ENCODE measurements at places on chromosomes 3 and 15. TPM values are rescaled to one million over a fixed set of nuclear protein-coding genes. Genes with fewer than 3 reads are reported as not detected.

DNA sequence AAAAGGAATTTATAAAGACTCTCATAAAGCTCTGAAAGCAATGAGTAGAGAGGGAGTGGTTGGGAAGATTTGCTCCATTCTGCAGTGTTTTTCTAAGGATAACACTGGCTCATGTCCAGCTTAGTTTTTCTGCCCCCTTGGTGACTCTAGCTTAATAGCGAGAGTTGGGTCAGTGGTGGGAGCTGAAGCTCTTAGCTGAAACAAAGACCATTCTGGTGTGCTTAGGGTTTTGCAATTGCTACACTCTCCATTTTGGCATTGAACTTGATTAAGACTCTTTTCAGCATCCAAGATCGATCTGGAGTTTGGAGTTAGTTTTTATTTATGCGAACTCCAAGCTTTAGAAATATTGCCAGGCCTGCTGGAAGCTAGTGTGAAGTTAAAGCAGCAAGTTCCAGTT, 98.0 kb downstream of the ATG7 start:
- no peak overlapping the region for H3K27ac ChIP-seq
- H3K4me1 ChIP-seq, result no peaks in the 10 kb centered on the region
- H3K4me3 ChIP-seq, result no peak overlapping the region
- DNase-seq, result no peak

- H3K4me3 ChIP-seq, result no peak overlapping the region
- H3K36me3 ChIP-seq, result no peaks in the 10 kb centered on the region
- no peak overlapping the region for H3K27ac ChIP-seq
- H3K4me1 ChIP-seq, result no peaks in the 10 kb centered on the region
Measured at GRCh38 chr15:72464251-72464650, 9.9 kb upstream of the ARIH1 start.

DNA sequence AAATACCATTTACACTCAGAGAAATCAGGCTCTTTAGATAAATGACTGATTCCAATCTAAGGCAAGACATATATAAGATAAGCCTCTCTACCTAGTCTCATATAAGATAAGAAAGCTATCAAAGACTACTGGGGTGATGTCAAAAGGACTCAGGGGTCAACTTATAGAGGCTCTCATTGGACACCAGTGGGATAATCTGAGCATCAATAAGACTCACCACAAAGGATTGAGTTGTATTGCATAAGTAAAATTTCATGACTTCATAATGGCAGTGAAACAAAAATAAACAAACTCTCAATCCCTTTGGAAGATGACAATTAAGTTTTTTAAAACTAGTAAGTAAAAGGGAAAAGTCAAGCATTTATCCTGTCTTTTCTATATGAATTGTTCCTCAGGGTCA, 317.8 kb downstream of the SHQ1 start:
- no peak overlapping the region for H3K27ac ChIP-seq
- H3K36me3 ChIP-seq, result no peaks in the 10 kb centered on the region
- H3K4me3 ChIP-seq, result no peak overlapping the region
- no peaks in the 10 kb centered on the region for H3K4me1 ChIP-seq
- H3K27me3 ChIP-seq, result no peaks in the 10 kb centered on the region

DNA sequence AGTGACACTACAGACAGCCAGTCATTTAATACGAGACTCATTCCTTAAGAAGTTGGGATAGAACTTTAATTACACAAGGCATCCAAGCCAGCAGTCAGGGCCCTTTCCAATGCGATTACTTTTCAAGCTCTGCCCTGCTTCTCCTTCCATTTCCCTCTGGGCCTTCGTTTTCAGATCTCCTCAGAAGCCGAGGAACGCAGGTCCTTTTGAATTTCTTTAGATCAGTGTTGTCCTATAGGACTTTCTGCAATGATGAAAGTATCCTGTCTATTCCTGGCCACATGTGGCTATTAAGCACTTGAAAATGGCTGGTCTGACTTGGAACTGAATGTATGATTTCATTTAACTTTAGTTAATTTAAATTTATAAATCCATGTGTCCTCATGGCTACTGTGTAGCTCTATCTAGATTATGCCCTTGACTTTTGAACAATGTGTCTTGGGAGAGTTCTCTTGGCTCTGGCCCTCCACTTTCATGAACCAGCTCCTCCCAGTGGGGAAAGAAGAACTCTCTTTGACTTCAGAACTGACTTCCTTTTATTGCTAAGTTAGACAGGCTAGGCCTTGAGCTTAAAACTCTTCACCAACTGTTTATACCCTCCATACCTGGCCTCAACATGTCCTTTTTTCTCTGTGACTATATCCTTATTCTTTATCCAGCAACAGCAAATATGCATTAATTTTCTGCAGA, 22.6 kb downstream of the TGFBR2 start:
- peaks cover 32% of the 10 kb centered on the region for H3K4me1 ChIP-seq
- H3K27me3 ChIP-seq, result no peaks in the 10 kb centered on the region
- H3K27ac ChIP-seq, result peak overlapping the region; percentile 45
- H3K36me3 ChIP-seq, result no peaks in the 10 kb centered on the region

GRCh38 chr3:100129941-100130340, 15.6 kb upstream of the FILIP1L start:
- H3K4me3 ChIP-seq, result no peak overlapping the region
- H3K4me1 ChIP-seq, result peaks cover 3% of the 10 kb centered on the region
- no peaks in the 10 kb centered on the region for H3K36me3 ChIP-seq
- H3K27ac ChIP-seq, result no peak overlapping the region
- no peak for DNase-seq

GRCh38 chr15:68785541-68785940, 35.2 kb downstream of the ANP32A start:
- peaks cover 31% of the 10 kb centered on the region for H3K36me3 ChIP-seq
- DNase-seq, result no peak
- no peak overlapping the region for H3K27ac ChIP-seq

DNA sequence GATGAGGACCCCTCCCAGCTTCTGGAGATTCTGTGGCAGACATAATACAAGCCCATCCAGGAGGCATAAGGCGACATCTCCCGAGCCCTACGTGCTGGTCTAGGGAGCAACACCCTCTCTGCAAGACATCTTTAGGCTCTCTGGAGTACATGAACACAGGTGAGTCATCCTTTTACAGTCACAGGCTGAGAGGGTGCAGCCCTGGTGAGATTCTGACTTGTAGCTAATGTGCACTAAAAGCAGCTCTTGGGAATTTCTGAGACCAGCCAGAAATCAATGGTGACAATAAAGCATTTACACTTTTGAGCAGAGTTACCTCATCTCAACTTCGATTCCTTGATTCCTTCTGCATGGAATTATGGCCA, 131.1 kb downstream of the XXYLT1 start:
- H3K27ac ChIP-seq, result no peak overlapping the region
- no peak for DNase-seq
- H3K4me3 ChIP-seq, result no peak overlapping the region
- H3K4me1 ChIP-seq, result no peaks in the 10 kb centered on the region

The CDHR4 gene
- 0.54 TPM for total RNA-seq

- H3K27ac ChIP-seq, result peak within 1 kb of the TSS; percentile 94
- H3K4me3 ChIP-seq, result peak within 1 kb of the TSS; percentile 69
- no peaks in the 10 kb centered on the region for H3K36me3 ChIP-seq
- H3K27me3 ChIP-seq, result no peaks in the 10 kb centered on the region
- DNase-seq, result peak; percentile 86
Measured at GRCh38 chr15:57375827-57376695, at the start of gene CGNL1. Gene CGNL1, plus strand, starts transcription at chr15:57376505. Its CDS starts 61,495 bp downstream, at chr15:57438000.

The GOLGA6L7 gene
- not detected for total RNA-seq

DNA sequence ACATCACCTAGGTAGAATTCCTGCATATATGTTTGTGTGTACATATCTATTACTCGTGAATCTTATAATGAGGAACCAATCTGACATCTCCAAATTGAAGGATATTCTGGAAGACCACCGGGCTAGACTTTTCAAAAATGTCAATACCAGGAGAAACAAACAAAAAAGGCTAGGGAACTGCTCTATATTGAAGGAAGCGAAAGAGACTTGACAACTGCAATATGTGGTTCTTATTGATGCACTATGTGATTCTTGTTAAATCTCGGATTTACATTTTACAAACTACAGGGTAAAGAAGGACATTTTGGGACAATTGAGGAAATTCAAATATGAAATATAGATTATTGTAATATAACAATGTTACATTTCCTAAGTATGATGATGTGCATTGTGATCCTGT, 137.5 kb upstream of the CCDC54 start:
- no peaks in the 10 kb centered on the region for H3K36me3 ChIP-seq
- H3K4me1 ChIP-seq, result peaks cover 5% of the 10 kb centered on the region
- no peak overlapping the region for H3K27ac ChIP-seq
- no peaks in the 10 kb centered on the region for H3K27me3 ChIP-seq
- DNase-seq, result no peak
- no peak overlapping the region for H3K4me3 ChIP-seq

GRCh38 chr3:111769110-111769991, 89.7 kb upstream of the PHLDB2 start:
- no peak overlapping the region for H3K4me3 ChIP-seq
- no peaks in the 10 kb centered on the region for H3K36me3 ChIP-seq
- peaks cover 52% of the 10 kb centered on the region for H3K4me1 ChIP-seq
- H3K27ac ChIP-seq, result no peak overlapping the region
- no peaks in the 10 kb centered on the region for H3K27me3 ChIP-seq
- DNase-seq, result no peak

GRCh38 chr15:73924171-73924921, 1.9 kb upstream of the LOXL1 start:
- H3K27ac ChIP-seq, result peak overlapping the region; percentile 12
- DNase-seq, result no peak
- H3K36me3 ChIP-seq, result no peaks in the 10 kb centered on the region
- H3K4me3 ChIP-seq, result no peak overlapping the region
- peaks cover 40% of the 10 kb centered on the region for H3K4me1 ChIP-seq

DNA sequence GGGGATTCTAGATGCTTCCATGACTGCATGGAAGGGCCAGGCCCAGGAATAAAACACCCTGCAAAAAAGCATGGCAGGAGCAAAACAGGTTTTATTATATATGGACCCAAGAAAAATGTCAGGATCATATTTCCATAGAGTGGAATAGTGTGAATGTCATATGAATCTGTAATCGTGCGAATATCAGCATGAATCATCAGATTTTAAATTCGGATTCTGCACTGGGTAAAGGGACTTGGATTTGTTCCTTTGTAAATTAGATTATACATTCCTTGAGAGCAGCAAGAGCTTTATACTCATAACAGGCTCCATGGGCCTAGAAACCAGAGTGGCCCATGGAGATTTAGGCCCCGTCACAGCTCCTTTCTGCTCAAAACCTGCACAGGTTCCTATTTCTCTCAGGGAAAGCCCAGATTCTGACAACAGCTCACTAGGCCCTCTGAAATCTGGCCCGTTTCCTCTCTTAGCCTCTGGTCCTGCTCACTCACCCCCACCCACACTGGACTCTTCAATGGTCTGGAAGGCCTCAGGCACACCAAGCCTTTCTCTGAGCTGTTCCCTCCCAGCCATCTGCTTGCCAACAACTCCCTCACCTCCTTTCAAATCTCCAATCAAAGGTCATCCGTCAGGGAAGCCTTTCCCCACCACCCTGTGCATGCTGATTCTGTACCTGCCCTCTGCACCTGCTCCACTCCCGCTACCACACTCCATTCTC, 76.0 kb downstream of the FEM1B start:
- no peaks in the 10 kb centered on the region for H3K36me3 ChIP-seq
- DNase-seq, result no peak
- H3K4me1 ChIP-seq, result no peaks in the 10 kb centered on the region

DNA sequence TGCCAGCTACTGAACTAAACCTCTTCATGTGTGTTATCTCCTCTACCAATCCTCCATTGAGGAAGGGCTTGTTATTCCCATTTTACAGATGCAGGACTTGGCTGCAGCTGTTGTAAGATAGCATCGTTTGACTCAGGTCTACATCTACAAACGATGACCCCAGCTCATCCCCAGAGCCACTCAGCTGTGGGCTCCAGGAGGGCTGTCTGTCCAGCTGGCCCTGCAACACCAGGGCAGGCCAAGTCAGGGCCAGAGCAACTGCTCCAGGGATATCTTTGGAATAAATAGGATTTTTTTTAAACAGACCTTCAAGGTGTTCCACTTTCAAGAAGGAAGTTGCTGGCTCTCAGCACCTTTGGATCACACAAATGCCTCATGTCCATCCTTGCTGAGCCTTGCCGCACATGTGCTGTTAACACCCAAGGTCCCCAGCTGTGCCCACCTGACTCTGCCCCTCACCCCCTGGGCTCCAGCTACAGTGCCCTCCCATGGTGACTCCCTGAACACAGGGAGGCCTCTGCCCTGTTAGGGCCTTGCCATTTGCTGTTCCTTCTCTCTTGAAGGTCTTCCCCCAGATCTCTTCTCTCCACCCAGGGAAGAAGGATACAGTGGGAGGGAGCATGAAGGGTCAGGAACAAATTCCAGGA, 31.0 kb downstream of the ALDH1L1 start:
- no peaks in the 10 kb centered on the region for H3K4me1 ChIP-seq
- no peak overlapping the region for H3K4me3 ChIP-seq
- DNase-seq, result no peak
- no peak overlapping the region for H3K27ac ChIP-seq
- no peaks in the 10 kb centered on the region for H3K27me3 ChIP-seq
- H3K36me3 ChIP-seq, result no peaks in the 10 kb centered on the region

The HERC2 gene
- total RNA-seq, result 58.4 TPM

- DNase-seq, result no peak
- no peak overlapping the region for H3K4me3 ChIP-seq
- no peaks in the 10 kb centered on the region for H3K27me3 ChIP-seq
- no peak overlapping the region for H3K27ac ChIP-seq
- H3K36me3 ChIP-seq, result no peaks in the 10 kb centered on the region
Measured at GRCh38 chr3:175413926-175414325, 554.8 kb downstream of the NAALADL2 start.

DNA sequence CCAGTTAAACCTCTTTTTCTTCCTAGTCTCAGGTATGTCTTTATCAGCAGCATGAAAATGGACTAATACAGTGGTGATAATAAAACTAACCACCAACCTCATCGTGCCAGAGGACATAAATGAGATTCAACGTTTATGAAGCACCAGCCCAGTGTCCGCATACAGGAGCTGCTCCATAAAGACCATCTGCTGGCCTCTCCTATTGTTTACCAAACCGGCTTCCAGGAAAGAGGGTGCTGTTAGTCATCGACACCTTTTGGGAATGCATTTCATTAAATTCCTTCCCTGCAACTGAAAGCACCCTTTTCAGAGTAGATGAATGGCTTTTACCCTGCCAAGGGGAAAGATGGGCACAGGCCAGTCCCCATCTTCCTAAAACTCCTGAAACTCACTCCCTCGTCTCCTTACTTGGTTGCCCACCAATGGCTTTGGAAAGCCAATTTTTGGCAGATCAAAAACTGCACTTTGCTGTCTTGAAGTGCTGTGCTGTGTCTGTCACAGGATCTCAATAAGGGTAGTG, 122.1 kb downstream of the AQP9 start:
- no peak overlapping the region for H3K4me3 ChIP-seq
- DNase-seq, result no peak
- H3K27me3 ChIP-seq, result no peaks in the 10 kb centered on the region
- no peaks in the 10 kb centered on the region for H3K36me3 ChIP-seq

DNA sequence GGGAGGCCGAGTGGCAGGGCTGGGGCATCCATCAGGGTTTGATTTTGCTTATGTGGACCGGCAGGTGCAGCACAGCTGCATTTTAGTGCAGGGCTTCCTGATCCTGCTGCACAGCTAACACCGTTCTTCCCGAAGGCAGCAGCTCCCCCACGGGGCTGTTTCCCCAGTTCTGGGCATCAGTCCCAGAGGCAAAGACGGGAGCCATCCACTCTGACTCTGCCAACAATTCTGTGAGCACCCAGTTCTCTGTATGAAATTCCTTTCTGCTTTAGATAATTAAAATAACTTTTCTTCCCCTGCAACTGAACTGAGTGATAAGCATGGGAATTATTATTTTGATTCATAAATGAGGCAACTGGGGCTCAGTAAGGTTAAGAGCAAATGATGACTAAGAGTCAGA, 262.9 kb upstream of the ATP10A start:
- DNase-seq, result no peak
- H3K4me3 ChIP-seq, result no peak overlapping the region
- no peaks in the 10 kb centered on the region for H3K27me3 ChIP-seq

The VIPR1 gene
- 4.9 TPM for total RNA-seq
